ENCODE measurements at places on chromosomes 16 and 17.

- no peak for DNase-seq
These were observed 39.9 kb upstream of the BCO1 start for GRCh38 chr16:81198635-81199034.

GRCh38 chr17:46930051-46930450 lies 7.1 kb downstream of the GOSR2 start:
- no peak for DNase-seq

- DNase-seq, result no peak
These were observed 6.3 kb downstream of the JPT1 start for GRCh38 chr17:75147878-75148546.

DNA sequence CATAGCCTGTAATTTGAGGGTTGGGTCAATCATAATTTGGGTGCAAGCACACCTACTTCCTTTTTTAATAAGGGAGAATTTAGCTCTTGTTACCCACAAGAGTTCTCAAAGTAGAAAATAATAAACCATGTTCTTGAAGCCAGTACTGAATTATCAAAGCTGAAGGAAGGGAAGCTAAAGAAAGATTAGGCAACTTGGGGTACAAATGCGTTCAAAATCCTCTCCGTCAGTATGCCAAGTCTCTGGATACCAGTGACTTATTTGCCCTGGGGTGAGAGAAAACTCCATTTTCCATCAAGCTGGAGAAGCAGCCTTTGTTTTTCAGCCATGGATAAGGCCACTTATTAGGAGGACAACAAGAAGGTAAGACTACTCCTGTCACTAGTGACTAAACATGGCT lies 23.5 kb upstream of the DHRS13 start:
- no peak for DNase-seq

GRCh38 chr17:72656130-72656763 lies 436.2 kb downstream of the SLC39A11 start:
- no peak for DNase-seq

DNA sequence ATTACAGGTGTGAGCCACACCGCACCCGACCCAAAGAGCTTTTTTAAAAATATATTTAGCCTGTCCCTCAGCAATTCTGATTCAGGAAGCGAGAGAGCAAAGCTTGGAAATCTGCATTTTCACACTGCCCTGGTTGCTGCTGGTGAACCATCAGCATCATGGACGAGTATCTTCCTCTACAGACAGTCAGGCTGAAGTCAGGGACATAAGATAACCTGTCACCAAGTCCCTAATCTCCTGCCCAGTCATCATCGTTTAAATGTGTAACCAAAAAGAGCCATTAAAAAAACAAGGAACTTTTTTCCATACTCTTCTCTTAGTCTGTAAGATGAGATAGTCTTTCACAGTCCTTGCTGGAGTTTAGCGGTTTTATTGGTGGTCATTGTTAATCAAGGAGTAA lies 6.7 kb downstream of the PMM2 start:
- DNase-seq, result no peak

GRCh38 chr16:68715471-68715870 lies 21.6 kb upstream of the CDH1 start:
- DNase-seq, result no peak

GRCh38 chr17:76539631-76540271 lies at the start of gene PRCD:
Gene PRCD (plus strand): TSS chr17:76540044. CDS start chr17:76540142, 98 bp downstream.
- no peak for DNase-seq

- no peak for DNase-seq
These were observed 83.4 kb downstream of the CDH8 start for GRCh38 chr16:61952841-61953240.

- no peak for DNase-seq
These were observed 4.3 kb upstream of the HAP1 start for GRCh38 chr17:41738801-41739112.

DNA sequence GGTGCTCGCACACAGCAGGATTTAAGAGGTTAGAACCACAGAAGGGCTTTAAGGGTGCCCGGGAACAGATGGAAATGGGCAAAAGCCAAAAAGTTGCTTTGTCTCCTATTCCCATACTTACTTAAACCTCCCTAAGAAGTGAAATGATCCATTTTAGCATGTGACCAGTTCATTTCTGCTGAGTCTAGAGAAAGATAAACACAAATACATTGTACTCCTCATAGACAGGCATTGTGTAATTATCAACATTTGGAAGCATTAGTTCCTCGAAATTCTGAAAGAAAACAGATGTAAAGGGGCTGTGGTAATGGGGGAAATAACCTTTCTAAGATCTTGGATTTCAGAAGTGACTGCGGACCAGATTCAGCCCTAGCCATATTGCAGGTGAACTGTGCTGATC lies 178.3 kb downstream of the CYB561 start:
- DNase-seq, result no peak

GRCh38 chr16:49510141-49510540 lies 136.5 kb downstream of the C16orf78 start:
- DNase-seq, result no peak

DNA sequence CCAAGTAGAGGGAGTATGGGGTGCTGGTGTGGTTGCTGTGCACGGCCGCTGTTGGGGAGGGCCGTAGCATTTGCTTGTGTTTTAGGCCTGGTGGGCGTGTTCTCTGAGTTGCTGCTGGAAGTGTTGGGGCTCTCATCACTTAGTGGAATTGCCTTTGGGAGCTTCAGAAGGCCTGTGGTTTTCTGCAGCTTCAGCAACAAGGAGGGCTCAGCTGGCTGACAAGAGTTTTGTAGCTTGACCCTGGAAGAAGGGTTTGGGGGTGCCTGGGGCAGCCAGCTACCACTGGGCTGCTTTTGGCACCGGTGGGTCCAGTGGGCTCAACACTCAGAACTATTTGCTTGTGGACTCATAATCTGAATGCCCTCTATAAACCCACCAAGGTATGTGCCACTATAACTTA lies 30.9 kb downstream of the HAPSTR1 start:
- DNase-seq, result no peak

DNA sequence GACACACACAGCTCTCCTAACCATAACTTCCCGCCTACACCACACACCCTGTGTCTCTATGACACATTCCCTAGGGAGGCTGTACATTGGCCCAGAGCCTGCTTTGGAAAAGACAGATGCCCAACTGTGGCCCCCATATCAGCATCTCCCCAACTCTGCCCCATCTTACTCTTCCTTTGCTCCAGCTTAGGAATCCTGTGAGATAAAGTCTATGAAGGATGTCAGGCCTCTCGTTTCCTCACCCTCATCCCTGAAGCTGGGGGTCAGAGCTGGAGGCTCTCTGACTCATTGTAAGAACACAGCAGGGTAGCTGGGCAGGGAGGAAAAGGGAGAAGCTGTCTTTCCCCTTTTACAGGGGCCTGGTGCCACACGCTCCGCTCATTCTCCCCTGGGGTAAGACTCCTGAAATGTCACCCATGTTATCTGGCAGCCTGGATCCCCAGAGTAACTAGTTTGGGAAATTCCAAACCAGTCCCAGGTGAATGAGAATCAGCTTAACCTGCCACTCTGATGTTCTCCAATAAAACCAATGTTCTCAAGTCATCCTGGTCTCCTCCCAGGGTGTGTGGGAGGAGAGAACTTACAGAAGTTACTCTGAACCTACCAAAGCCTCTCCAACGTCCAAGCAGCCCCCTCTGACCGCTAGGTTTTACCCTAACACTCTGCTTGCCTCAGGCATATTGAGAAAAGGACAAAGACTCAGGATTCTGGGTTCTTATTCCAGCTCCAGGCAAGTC lies 2.8 kb downstream of the RAPGEFL1 start:
- DNase-seq, result no peak

- no peak for DNase-seq
These were observed 8.1 kb downstream of the CD300LG start for GRCh38 chr17:43855061-43855460.

DNA sequence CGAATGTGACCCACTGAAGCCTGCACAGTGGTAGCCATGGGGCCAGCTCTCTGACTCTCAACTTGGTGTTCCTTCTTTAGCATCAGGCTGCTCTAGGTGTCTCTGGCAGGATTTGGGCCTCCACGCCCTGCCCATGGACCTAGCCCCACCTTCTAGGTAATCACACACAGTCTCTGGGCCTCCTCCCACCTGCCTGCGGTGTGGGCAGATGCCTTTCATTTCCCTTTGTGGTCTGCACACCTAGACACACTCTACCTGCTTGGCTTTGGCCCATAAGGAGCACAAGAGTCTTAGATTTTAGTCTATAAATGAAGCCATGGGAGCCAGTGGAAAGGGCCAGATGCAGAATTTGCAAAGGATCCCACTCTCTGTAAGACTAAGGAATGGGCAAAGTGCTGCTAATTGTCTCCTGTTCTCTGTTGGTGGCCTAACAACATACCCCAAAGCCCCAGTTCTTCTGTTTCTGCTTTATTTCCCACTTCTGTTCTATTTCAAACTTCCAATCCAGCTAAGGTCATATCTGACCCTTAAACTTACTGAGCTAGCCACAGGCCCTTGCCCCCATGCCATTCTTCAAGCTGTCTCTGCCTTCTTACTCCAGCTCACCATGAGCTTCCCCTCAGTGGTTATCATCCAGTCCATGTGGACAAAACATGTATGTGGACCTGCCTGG lies 7.2 kb upstream of the MFSD6L start:
- no peak for DNase-seq

- DNase-seq, result peak; percentile 82
These were observed 583.6 kb upstream of the CDH5 start for GRCh38 chr16:65782611-65783600.

GRCh38 chr17:11459861-11460331 lies 138.4 kb upstream of the DNAH9 start:
- no peak for DNase-seq

DNA sequence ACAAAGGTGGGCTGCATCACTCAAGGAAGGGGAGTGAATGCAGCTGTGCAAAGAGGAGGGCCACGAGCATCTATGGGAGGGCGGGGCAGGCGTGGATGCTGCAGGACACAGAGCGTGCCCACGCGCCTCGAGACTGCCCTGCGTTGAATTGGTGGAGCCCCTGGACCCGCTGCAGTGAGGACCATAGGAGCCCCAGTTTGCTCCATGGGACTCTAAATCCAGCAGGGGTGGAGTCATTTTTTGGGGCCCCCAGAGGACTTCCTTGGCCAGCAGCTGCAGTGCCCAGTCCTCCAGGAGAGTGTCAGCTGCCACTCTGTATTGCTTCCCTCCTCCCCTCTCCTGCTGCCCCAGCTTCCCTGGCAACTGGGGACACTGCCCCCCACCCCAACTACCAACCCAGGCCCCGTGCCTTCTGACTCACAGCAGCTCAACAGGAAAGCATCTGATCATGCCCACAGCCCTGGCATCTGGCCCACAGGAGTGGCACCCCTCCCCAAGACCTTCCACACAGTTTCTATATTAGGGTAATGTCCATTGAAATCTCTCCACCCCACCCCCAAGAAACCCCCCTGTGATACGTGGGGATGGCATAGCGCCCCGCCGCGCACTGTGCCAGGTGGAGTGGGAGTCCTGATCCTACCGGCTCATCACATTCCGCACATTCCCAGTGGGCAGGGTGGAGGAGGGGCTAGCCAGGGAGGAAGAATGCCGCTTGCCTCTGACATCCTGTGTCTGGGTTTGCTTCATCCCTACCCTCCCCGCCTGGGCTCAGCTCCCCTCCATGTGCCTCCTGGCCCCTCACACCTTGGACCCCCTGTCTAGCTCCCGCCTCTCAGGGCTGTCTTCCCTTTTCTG lies 27.8 kb upstream of the ITGA3 start:
- peak; percentile 25 for DNase-seq

- no peak for DNase-seq
These were observed 42.4 kb upstream of the ZNF629 start for GRCh38 chr16:30829130-30830071.

DNA sequence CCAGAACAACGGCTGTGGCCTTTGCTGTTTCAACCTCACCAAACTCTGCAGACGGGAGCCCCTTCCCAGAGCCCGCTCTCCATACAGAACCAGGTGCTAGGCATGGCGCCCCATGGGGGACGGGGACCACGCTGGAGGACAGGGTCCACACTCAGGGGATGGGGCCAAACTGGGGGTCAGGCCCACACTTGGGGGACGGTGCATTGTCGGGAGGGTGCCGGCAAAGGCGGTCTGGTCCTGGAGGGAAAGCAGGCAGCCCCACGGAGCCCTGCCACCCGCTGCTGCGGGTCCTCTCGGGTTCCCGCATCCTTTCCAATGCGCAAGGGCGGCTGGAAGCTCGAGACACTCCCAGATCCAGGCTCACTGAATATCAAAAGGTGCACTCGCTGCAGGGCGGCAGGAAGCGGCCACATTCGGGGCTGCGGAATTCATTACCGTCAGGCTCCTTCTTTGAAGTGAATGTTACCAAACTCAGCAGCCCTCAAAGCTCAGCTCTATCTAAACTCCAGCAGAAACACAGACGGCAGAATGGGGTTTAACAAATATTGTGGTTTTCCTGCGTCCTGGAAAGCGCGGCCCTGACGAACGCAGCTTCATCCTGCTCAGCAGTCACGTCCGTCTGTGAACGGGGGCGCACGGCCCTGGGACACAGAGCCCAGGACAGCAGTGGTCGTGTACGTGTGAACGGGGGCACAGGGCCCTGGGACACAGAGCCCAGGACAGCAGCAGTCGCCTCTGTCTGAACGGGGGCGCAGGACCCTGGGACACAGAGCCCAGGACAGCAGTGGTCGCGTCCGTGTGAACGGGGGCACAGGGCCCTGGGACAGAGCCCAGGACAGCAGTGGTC lies 41.3 kb downstream of the LMF1 start:
- no peak for DNase-seq

DNA sequence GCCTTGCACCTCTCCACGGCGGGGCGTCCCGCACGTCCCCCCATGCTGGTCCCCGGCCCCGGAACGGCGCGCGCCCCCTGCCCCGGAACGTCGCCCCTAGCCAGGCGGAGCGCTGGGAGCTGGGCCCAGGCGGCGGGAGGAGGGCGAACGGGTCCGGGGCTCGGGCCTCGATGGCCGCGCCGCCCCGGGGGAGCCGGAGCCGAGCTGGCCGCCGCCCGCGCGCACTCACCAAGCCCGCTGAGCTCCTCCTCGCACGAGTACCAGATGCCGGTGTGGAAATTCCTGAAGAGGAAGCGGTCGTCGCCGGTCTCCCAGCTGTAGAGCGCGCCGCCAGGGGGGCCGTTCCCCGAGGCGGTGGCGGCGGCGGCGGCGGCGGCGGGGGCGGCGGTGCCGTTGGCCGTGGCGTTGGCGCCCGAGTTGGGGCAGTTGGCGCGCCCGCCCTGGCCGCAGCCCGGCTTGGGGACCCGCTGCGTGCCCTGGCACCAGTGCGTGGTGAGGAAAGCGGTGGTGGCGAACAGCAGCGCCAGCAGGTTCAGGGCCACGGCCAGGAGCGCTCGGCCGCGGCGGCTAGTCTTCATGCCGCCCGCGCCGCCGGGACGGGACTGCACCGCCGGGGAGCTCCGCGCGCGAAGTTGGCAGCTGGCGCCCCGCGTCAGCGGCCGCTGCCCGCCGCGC lies 530 bp downstream of the GSG1L start:
- DNase-seq, result no peak

- no peak for DNase-seq
These were observed 36.9 kb downstream of the TMEM235 start for GRCh38 chr17:78268191-78268874.

- no peak for DNase-seq
These were observed 19.6 kb upstream of the CCL1 start for GRCh38 chr17:34382621-34383124.
